ENCODE measurements at places on chromosomes 16 and 17. TPM values are rescaled to one million over a fixed set of nuclear protein-coding genes. Genes with fewer than 3 reads are reported as not detected.

DNA sequence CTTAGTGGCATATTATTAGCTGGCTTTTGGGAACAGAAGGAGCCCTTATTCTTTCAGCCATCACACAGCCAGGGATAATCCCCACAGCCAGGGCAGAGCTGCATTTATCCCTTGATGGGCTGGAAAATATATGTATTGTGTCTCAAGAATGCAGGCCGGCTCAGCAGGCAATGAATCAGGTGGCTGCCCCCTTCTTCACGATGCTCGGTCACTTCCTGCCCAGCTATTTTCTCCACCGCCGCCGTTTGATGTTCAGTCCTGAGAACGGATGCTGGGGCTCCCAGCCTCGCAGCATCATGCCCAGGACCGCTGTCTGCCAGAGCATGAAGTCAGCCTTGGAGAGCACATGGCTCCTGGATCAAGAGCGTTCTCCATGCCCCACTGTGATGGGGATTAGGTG, 4.3 kb upstream of the MYH3 start:
- H3K27me3 ChIP-seq: no peaks in the 10 kb centered on the region
- H3K4me1 ChIP-seq: peaks cover 5% of the 10 kb centered on the region
- peak; percentile 8 for DNase-seq
- no peak overlapping the region for H3K27ac ChIP-seq
- H3K4me3 ChIP-seq: no peak overlapping the region
- H3K36me3 ChIP-seq: no peaks in the 10 kb centered on the region

Gene TBC1D3B
- 1.5 TPM for total RNA-seq

Gene KRTAP1-5
- total RNA-seq: not detected

Gene TK1
- total RNA-seq: 141 TPM

DNA sequence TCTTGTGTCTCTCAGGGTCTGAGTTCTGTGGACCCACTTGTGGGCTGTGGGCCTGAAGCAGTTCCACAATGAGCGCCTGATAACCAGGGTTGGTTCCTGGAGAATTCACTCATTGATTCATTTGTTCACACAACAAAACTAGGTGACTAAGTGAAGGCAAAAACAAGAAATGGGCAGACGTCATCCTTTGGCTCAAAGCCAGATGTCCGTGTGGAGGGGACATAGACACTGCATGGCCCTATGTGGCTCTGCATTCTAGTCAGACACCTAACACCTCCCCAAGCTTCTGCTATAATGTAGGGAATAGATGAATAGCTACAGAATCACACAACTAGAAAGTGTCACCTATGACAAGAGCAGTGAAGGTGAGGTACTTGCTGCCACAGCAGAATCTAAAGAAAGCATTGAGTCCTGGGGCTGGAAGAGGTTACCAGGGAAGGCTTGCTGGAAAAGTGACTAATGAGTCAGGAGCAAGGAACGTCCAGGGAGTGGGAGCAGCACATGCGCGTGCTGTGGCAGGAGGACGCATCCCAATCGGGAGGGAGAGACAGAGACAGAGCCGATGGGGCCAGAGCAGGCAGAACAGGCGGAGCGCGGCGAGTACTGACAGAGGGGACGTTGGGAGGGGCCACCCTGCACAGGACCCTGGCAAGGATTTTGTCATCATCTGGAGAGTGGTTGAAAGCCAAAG, 58.9 kb downstream of the CES1 start:
- no peaks in the 10 kb centered on the region for H3K36me3 ChIP-seq
- no peak overlapping the region for H3K4me3 ChIP-seq
- no peak overlapping the region for H3K27ac ChIP-seq
- no peak for DNase-seq
- H3K4me1 ChIP-seq: no peaks in the 10 kb centered on the region

DNA sequence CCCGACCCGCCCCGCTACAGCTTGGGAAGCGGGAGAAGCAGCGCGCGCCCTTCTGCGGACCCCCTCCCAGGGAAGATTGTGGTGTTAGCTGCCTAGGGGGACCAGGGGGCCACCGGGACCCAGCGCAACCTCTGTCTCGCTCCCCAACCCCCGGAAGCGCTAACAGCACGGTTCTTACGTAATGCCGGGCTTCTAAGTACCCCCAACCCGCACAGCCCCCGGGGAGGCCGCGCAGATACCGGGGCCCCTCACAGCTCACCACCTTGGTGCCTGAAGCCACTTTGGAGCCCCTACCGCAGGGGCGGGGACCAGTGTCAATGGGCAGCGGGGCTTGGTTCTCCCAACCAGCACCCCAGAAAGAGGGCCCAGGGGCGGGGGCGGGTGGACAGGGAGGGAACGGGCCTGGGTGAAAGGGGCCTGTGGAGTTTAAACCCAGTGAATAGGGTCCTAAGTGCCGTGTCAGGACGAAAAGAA, 348 bp downstream of the MPP2 start:
- H3K4me1 ChIP-seq: peaks cover 13% of the 10 kb centered on the region
- H3K27me3 ChIP-seq: peaks cover 9% of the 10 kb centered on the region
- no peaks in the 10 kb centered on the region for H3K36me3 ChIP-seq
- no peak for DNase-seq
- peak overlapping the region; percentile 55 for H3K4me3 ChIP-seq

Gene SCGB1C2
- not detected for total RNA-seq

DNA sequence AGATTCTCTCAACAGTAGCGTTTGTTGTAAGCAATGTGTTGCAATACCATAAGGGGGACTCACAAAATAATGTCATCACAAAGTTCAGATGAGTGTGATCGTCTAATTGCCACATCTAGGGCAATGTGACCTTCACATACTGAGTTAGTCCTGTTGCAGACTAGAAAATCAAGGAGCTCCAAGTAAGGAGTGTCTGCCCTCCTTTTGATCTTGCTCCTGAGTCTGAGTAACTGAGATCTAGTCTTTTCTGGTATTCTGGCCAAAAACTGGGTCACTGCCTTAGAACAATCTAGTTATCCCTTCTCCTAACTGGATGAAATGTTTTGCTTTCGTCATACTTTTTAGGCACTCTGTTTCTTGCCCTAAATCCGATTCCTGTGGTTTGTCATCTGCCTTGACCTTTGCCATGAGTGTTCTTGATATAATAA, 712.1 kb downstream of the CDH11 start:
- peaks cover 9% of the 10 kb centered on the region for H3K4me1 ChIP-seq
- DNase-seq: no peak
- H3K4me3 ChIP-seq: no peak overlapping the region
- H3K36me3 ChIP-seq: no peaks in the 10 kb centered on the region
- H3K27ac ChIP-seq: no peak overlapping the region

- H3K27ac ChIP-seq: no peak overlapping the region
- H3K27me3 ChIP-seq: no peaks in the 10 kb centered on the region
- peaks cover 4% of the 10 kb centered on the region for H3K4me1 ChIP-seq
- DNase-seq: no peak
- H3K4me3 ChIP-seq: no peak overlapping the region
These were observed 1.7 kb downstream of the RPH3AL start for GRCh38 chr17:350706-351448.

Gene HLF
- 2.4 TPM for total RNA-seq

Gene TMIGD1
- not detected for total RNA-seq

Gene CACNG1
- total RNA-seq: not detected

Gene CTRB1
- not detected for total RNA-seq

DNA sequence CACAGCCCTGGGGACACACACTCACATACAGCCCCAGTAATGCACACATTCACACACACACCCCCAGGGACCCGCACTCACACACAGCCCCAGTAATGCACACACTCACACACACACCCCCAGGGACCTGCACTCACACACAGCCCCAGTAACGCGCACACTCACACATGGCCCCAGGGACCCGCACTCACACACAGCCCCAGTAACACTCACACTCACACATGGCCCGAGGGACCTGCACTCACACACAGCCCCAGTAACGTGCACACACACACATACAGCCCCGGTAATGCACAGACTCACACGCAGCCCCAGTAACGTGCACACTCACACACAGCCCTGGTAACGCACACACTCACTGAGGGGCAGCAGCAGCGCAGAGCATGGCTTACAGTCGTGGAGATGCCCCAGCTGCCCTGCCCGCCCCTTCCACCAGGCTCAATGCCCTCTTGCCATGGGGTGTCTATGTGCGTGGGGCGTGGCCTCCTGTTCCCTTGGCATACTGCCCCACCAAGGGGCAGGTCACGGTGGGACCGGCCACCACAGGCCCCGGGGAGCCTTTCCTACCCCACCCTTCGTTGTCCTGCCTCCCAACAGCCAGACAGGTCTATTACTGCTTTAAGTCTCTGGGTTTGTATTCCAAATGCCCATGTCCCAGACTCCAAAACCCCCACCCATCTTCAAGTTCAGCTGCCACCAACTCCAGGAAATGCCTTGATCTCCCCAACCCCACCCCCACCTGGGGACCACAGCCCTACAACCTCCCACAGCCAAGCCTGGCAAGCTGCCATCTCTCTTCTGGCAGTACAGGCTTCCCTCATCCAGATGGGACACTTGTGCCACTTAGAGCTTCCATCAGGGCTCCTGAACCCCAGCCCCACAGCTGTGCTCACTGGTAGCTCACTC, 2.7 kb downstream of the CCDC102A start:
- no peak overlapping the region for H3K27ac ChIP-seq
- peak; percentile 62 for DNase-seq
- no peaks in the 10 kb centered on the region for H3K36me3 ChIP-seq
- peaks cover 15% of the 10 kb centered on the region for H3K4me1 ChIP-seq
- H3K4me3 ChIP-seq: no peak overlapping the region

DNA sequence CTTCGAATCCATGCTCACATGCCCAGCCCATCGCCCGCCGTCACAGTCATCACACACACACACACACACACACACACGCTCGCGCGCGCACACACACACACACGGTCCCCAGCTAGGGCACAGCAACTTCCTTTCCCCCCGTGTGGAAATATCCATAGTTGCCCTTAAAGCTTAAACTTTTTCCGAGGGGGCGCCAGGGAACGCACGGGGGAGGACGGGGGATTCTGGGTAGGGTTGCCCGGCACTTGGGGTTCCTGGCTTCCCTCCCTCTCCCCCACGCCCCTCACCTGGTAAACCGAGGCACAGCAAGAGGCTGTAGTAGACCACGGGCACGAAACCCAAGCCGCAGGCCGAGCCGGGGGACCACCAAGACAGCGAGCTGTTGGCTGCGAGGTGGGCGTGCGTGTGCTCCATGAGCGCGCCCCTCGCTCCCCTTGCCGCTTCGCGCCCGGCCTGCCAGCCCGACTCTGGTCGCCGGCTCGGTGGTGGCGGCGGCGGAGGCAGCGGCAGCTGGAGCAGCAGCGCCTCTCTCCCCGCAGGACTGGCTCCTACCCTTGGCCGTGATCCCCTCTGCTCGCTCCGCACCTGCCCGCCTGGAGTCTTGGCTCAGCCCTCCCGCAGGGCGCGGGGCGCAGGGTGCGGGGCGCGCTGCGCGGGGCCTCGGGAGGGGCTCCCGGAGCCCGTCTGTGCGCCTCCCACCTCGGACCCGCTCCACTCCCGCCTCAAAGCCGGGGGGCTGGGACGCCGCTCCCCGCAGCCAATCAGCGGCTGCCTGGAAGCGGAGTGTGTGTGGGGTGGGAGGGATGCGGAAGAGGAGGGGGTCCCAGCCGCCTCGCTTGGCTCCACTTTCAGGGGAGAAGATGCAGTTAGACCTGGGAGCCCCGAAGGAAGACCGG, at the start of gene GPR139:
Gene GPR139, minus strand, starts transcription at position 688 of the 896 bp plus-strand sequence. Its CDS starts 274 bp downstream, at position 414.
- H3K27ac ChIP-seq: no peak within 1 kb of the TSS
- no peaks in the 10 kb centered on the region for H3K27me3 ChIP-seq
- DNase-seq: no peak
- H3K4me3 ChIP-seq: no peak within 1 kb of the TSS
- no peaks in the 10 kb centered on the region for H3K36me3 ChIP-seq
- no peaks in the 10 kb centered on the region for H3K4me1 ChIP-seq

Gene PITPNC1
- total RNA-seq: 2.9 TPM

- no peaks in the 10 kb centered on the region for H3K4me1 ChIP-seq
- no peak overlapping the region for H3K27ac ChIP-seq
- DNase-seq: peak; percentile 13
- no peak overlapping the region for H3K4me3 ChIP-seq
These were observed 19.9 kb downstream of the TLE7 start for GRCh38 chr16:71421911-71422310.

DNA sequence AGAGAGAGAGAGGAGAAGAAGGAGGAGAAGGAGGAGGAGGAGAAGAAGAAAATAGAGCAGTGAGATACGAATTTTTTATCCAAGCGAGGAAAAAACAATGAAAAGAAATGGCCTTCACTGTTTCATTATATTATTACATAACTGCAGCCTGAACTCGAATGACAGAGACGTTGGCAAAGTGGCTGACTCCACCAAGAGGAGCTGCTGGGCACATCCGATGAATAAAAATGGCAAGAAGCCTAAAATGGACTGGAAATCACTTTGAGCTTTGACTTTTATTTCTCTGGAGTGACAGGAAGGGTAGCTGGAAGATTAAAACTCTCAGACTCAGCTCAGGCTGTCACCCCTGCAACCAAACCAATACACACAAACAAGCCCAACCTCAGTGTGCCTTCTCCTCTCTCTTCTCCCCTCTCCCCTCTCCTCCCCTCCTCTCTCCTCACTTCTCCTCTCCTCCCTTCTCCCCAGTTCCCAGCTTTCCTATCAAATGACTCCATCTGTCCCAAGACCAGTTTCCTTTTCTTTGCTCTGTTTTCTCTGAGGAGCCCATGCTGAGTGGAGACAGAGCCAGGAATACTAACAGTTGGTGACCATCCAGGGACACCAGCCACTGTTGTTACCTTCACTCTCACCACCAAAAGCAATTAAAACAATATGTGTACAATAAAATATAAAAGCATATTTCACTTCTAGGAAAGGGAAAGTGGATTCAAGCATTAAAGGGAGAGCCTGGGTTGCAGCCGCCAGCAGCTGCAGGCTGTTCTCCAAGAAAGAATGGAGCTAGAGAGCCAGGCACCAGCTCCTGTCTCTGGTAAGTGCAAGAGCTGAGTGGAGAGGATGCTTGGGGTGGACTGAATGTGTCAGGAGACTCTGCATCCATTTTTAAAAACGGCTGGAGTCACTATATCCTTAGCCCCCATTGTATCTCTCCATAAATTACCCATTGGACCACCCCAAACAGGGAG, 51.2 kb downstream of the SOX9 start:
- DNase-seq: no peak
- H3K36me3 ChIP-seq: no peaks in the 10 kb centered on the region
- no peak overlapping the region for H3K27ac ChIP-seq
- peaks cover 47% of the 10 kb centered on the region for H3K4me1 ChIP-seq
- no peak overlapping the region for H3K4me3 ChIP-seq

DNA sequence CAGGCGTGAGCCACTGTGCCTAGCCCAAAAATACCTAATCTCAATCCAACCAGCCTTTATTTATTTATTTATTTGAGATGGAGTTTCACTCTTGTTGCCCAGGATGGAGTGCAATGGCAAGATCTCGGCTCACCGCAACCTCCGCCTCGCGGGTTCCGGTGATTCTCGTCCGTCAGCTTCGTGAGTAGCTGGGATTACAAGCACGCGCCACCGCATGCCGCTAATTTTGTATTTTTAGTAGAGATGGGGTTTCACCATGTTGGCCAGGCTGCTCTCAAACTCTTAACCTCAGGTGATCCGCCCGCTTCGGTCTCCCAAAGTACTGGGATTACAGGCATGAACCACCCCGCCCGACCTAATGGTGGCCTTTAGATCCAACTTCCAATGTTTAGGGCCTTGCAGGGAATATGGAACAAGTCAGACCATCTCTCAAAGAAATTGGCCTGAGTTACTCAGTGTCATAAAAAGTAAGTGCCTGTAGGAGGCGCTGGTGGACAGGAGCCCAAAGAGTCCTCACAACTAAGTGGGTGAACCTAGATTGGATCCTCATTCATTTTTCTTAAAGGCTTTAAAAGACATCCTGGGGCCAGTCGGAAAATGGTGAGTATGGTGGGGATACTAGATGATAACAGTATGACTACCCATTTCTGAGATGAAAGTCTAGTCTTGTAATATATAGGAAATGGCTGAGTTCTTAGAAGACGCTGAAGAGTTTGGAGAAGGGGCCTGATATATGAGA, 4.6 kb downstream of the ZSCAN10 start:
- no peaks in the 10 kb centered on the region for H3K27me3 ChIP-seq
- no peak overlapping the region for H3K27ac ChIP-seq
- no peaks in the 10 kb centered on the region for H3K36me3 ChIP-seq
- DNase-seq: peak; percentile 62

Gene WNT9B
- not detected for total RNA-seq

Gene ADGRG1
- total RNA-seq: 0.53 TPM

Gene CD7
- total RNA-seq: 4.8 TPM
